ENCODE measurements at places on chromosomes 3 and 15.
A peak's percentile ranks its signal among the peaks of the same experiment; 100 is the strongest.

DNA sequence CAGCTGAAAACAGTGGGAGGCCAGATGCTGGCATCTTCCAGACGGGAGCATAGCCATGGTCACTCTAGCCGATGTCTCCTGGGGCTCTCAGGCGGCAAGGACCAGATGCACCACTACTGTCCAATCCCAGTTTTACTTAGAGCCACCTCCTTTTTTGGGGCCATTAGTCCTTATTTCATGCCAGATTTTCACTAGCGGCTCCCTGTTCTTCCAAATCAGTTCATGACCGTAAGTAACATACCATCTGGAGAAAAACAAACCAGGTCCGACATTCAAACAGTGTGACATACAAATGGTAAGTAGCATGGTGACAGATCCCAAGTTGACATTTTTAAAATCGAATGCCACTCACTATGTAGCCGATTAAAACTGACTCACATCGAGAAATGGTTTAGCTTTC is 4.1 kb upstream of the MAP6D1 start:
- no peak for DNase-seq

DNA sequence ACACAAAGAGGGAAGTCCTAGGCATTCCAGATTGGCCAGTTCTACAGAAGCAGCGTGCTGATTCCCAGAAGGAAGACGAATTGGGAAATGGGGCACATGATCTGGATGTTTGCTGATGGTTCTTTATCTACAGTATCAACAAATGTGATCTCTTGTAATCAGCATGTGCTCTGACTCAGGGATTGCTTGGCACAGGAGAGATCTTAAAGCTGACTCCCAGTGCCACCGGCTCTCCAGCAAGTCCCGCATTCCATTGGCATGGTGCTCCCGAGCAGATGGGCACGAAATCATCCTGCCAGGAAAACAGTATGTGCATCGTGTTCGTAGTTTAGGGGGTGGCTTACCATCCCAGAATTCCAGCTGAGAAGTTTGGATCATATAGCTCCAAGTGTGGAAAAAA is 259.9 kb upstream of the NR2F2 start:
- no peak for DNase-seq

DNA sequence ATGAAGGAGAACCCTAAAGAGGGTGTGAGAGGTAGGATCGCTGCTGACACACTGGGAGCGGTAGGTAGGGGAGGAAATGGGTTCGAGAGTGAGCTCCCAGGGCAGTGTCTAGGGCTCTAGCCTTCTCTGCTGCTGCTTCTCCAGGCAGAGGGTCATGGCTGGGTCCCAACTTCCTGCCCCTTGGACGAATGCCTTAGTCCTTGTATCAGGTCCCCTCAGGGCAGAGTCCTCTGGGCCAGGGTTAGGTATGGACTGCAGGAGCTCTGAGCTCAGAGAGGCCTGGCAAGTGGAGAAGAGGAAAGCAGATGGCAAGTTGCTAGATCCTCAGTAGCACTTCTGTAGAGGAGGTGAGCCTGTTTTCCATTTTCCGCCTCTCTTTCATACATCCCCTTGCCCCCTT is 2.9 kb downstream of the CORO2B start:
- no peak for DNase-seq

DNA sequence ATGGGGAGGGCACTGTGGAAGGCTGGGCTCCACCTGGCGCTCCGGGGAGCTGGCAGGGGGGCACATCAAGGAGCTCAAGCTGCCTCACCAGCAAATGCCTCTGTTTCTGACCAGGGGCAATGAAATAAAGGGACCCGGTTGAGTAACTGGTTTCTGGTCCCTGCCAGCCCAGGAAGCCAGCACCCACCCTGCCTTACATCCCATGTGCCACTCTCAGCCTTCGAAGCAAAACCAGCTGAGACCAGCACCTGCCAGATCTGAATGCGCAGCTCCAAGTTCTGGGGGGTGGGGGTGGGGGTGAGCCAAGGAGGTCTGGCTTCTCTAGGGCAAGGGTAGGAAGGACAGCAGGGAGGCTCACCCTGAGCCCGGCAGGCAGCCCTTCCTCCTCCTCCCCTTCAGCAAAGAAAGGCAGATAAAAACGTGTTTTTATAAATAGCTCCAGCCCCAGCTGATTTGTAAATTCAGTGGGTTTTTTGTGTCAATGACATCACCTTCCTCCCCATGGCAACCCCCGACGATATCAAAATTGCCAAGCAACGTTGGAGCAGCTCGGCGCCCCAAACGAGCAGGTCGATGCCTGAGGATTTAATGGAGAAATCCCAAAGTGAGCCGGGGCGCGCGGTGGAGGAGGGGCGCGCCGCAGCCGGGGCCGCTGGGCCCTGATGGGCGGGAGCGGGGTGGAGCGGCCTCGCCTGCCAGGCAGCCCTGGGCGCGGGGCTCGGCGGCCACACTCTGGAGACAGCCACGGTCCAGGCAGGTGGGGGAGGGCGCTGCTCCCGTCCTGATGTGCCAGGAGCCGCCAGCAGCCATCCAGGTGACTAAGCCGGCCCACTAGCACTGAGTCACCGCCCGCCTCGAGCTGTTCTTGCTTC is at the start of gene PAK6:
Gene PAK6 (plus strand): TSS at position 532 of the 872 bp plus-strand sequence. CDS start 25,723 bp downstream, outside the sequence.
- peak; percentile 39 for DNase-seq

DNA sequence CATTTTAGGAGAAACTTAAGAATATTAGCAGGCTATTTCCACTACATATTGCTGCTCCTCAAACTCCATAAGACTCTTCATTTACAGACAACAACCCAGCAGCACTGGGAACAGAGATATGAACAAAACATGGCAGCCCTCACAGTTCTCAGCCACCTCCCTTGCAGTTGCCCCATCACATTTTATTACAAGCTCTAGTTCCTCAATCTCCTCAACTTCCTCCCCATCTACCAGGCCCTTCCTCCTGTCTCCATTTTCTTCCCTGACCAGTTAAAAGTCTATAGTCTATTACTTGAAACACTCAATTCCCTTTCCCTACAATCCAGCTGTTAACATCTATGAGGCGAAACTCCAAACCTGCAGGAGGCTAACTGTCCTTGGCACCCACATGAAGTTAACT is 412.5 kb downstream of the TBC1D5 start:
- DNase-seq = no peak
